Osteoblast (primary cell): ENCODE measurements at places on chromosomes 12 and 14. TPM values are rescaled to one million over a fixed set of nuclear protein-coding genes. Genes with fewer than 3 reads are reported as not detected.

GRCh38 chr12:117680312-117680711, 288.5 kb downstream of the KSR2 start:
- DNase-seq: peak; percentile 54

- no peak for DNase-seq
Observed at GRCh38 chr12:127729381-127729780, 537.6 kb upstream of the TMEM132C start.

GRCh38 chr12:63846238-63846967, 1.9 kb downstream of the SRGAP1 start:
- peak; percentile 49 for DNase-seq

DNA sequence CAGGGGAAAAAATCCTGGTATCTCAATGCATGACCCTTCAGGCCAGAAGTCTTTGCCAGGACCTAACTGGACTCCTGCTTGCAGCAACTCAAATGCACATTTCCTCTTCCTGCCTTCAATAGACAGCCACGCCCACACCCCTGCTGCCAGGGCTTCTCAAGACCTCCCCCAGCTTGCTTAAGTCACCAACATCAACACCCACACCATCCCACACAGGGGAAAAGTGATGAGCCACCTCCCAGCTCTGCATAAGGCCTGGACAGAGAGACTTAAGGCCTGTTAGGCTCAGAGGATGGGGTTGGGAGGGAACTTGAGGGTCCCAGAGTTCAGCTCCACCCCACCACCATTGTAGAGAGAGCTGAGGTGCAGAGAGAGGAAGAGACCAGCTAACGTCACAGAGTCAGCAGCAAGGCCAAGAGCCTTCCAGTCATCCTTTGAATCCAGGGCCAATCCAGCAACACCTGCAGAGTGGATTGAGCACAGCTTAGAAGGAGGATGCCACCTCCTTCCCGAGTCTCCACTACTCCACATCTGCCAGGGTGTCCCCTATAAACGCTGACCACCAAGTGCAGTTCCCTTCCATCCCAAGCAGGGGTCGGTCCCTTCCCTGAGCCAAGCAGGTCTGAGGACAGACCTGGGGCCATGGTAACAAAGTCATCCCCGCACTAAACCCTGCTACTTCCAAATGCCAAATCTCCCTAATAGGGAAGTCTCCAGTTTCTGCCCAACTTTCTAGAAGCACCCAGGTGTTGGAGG, 50.0 kb downstream of the KDM2B start:
- peak; percentile 95 for DNase-seq

- DNase-seq: no peak
Observed at GRCh38 chr14:47040550-47040949, 389.0 kb upstream of the RPL10L start.

Gene HOXC12
- under 0.01 TPM in 1 of 2 replicates, not detected in the other for total RNA-seq

DNA sequence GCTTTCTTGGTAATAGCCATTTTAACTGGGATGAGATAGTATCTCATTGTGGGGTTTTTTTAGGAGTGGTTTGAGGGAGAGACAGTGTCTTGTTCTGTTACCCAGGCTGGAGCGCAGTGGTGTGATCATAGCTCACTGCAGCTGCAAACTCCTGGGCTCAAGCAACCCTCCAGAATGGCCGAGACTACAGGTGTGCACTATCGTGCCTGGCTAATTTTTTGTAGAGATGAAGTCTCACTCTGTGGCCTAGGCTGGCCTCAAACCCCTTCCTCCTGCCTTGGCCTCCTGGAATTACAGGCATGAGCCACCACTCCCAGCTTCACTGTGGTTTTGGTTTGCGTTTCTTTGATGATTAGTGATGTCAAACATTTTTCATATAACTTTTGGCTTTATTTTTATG, 293.6 kb downstream of the ERC1 start:
- no peak for DNase-seq

- DNase-seq: no peak
Observed at GRCh38 chr12:124893792-124894516, 20.5 kb downstream of the UBC start.

- peak; percentile 85 for DNase-seq
Observed at GRCh38 chr14:104192146-104192882, 53.9 kb downstream of the KIF26A start.

DNA sequence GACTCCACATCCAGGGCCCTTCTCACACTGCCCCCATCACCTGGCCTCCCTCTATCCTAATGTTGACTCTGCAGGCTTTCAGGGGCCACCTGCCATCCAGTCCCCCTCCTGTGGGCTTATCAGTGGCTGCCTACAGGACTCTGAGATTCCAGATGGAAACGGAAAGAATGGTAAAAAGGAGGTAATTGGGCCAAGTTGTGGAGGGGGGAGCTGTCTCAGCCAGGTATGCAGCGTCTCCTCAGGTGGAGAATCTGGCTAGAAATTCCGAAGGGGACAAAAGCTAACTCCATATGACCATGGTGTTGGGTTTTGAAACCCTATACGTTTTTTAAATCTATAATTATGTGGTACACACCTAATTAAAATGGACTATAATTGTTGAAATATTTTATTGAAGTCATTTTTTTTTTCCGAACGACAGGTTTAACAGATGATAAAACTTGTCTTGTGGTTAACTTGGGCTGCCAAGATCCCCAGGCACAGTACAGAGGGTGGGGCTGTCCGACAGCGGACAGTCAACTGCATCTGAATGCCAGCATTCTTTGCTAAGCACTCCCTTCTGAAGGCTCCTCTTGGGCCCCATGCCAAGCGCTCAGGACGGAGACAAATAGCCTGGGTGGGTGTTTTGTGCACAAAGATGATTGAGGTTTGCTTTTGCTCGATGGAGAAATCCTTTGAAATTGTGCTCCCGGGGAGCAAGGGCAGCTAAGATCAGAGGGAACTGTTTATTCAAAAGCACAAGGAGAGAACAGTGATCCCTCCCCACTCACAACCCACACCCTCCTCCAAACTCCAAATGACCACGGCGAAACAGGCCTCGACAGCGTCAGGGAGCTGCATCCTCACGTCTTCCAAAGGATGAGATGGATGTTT, 365.6 kb downstream of the BCL11B start:
- no peak for DNase-seq

Gene UNC79
- under 0.01 TPM in 2 replicates for total RNA-seq

GRCh38 chr14:28323366-28323765, 443.2 kb upstream of the FOXG1 start:
- no peak for DNase-seq

Gene KRT79
- total RNA-seq: not detected in 2 replicates

- DNase-seq: no peak
Observed at GRCh38 chr12:54021432-54022013, 6.7 kb upstream of the HOXC6 start.

GRCh38 chr12:129561304-129561703, 342.5 kb downstream of the TMEM132D start:
- no peak for DNase-seq

Gene GMPR2
- 70.7 and 86.5 TPM in 2 replicates for total RNA-seq

GRCh38 chr12:79063258-79063657, 198.7 kb downstream of the SYT1 start:
- no peak for DNase-seq

Gene ACRBP
- under 0.01 and 0.36 TPM in 2 replicates for total RNA-seq

DNA sequence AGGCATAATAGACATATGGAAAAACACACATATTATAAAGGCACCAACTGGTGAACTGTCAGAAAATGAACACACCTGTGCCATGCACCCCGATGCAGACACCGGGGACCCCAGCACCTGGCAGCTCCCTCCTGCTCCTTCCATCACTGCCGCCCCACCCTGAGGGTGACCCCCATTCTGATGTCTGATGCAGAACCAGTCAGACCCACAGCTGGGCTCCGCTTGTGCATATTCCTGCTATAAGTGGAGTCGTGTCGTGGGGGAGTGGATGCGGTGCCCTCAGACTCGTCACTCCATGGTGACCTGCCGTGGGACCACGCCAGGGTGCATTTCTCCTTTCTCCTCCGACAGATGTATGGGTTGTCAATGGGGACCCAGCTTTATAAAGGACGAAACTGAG, 45.7 kb upstream of the MEG3 start:
- no peak for DNase-seq

Gene MMP19
- 13.0 and 14.7 TPM in 2 replicates for total RNA-seq

Gene PLEKHG7
- total RNA-seq: not detected in 2 replicates
